ENCODE measurements at places on chromosomes 5 and 9.

- no peak for DNase-seq
Measured at GRCh38 chr5:152282331-152282730, 122.7 kb downstream of the NMUR2 start.

GRCh38 chr5:22649074-22649473 lies 204.1 kb downstream of the CDH12 start:
- DNase-seq = no peak

- no peak for DNase-seq
Measured at GRCh38 chr9:127300886-127301447, 36.4 kb downstream of the GARNL3 start.

- no peak for DNase-seq
Measured at GRCh38 chr5:16744164-16744880, 127.5 kb upstream of the RETREG1 start.

- DNase-seq = no peak
Measured at GRCh38 chr9:92664394-92665152, 5.4 kb downstream of the IPPK start.

- DNase-seq = no peak
Measured at GRCh38 chr9:133023117-133023890, 7.5 kb upstream of the GTF3C5 start.

DNA sequence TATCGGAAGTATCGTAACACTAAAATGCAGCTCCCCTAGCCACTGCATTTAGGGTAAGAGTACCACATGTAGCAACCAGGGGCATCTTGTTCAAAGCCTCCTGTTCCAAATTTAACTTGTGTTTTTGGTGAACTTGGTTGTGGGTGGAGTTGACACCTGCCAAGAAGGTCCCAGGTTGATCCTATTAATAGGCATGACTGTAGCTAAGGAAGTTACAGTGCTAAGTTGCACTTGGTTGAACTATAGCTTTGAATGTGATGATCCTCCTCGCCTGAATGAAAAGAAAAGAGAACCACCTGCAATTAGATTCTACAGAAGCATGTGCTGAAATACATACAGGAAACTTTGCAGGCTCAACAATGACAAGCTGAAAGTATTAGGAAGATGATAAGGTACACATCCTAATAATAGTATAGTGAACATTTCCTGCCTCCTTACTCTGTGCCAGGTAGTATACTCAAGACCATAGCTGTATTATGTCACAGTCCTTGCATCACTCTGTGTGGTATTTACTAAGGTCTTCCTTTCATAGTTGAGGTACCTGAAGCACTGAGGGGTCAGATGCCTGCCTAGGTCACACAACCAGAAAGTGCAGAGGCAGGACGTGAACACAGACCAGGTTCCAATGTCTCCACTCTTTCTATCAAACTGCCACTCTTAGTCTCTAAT lies 64.5 kb upstream of the PIP5K1B start:
- DNase-seq = no peak

DNA sequence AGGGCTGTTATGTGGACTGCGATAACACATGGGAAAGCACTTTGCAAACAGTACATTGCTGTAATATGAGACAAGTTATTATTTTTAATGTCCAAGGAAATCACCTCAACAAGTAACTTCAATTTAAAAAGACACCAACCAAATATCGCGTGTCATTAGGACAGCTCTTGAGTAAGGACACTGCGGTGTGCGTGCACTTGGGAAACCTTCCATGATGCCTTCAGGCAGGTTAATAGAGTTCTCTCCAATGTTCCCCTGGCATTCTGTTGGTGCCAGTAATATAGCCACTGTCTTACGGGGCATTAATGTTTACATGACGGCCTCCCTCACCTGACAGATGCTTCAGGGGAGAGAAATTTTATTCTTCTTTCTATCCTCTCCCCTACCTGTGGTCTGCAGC lies 42.9 kb downstream of the TTLL11 start:
- no peak for DNase-seq

DNA sequence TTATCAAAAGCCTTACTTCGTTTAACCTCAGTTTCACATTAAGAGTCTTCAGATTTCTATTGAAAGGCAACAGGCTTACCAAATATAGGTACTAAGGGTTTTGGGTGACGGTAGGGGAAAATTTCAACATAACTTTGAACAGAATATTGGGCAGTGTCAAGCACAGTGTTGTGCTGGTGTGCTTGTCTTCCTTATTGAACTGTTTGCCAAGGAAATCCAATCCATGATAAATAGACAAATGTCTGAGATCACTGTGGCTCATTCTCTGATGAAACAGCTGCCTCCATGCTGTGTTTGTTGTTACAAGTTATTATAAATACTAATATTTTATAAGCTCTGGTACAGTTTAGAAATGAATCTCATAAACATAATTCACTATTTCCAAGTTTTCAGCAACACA lies 730.1 kb downstream of the NR2F1-AS1 start:
- no peak for DNase-seq

DNA sequence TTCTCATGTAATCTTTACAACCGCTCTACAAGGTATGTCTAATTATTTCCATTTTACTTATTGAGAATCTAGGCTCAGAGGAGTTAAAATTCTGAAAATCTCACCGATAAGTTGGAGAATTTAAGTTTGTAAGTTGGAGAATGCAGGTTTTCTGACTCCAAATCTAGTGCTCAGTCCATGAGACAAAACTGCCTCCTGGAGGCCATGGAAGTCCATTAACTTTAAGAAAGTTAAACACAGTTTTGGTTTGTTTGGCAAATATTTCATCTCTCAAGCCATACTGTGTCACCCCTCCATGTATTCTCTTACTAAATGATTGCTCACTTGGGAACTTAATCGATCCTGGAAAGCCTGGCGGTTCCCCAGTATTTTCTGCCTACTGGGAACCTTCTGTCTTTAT lies 52.6 kb downstream of the INIP start:
- DNase-seq = no peak

GRCh38 chr5:9646843-9647242 lies 16.7 kb upstream of the TAS2R1 start:
- DNase-seq = no peak

DNA sequence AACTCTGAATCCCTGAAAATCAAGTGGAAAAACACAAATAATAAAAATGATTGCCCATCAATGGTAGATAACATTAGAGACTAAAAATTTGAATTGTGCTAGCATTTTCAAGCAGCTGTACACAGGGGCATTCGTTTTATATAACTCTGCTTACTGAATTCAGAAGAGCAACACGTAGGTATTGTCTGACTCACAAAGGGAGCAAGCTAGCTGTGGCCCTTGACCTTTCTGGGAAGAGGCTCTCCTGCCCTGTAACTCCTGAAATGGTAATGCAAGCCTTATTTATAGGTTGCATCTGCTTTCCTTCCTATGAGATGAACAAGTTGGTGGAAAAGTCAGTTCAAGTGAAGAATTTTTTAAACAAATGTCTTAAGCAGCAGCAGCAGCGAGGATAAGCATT lies 218.7 kb upstream of the EFNA5 start:
- DNase-seq = no peak

GRCh38 chr9:118148990-118149389 lies 444.8 kb downstream of the TLR4 start:
- DNase-seq = no peak

- DNase-seq = no peak
Measured at GRCh38 chr5:137609127-137609526, 110.0 kb upstream of the SPOCK1 start.

DNA sequence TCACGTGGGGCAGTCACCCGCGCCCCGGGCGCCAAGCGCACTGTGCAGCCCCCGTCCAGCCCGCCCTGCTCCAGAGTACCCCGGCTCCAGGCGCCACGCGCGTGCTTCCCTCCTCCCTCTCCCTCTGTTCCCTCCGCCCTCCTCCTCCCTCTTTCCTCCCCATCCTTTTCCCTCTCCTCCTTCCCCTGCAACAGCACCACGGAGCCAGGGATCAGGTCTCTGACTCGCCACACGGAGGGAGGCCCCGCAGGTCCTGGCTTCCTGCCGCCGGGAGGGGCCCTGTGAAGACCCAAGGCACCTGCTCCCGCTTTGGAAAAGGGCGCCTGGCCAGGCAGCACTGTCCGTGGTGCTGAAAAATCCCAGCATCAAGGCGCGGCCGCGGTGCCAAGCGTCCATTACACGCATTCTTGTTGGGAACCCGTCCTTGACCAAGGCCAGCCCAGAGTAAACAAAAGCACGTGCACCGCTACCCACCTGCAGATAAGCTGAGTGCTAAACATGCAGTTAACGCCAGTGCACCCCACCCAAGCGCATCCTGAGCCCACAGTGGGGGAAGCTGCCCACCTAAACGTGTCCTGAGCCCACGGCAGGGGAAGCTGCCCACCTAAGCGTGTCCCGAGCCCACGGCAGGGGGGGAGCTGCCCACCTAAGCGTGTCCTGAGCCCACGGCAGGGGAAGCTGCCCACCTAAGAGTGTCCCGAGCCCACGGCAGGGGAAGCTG lies 21.7 kb downstream of the SLC6A18 start:
- no peak for DNase-seq

DNA sequence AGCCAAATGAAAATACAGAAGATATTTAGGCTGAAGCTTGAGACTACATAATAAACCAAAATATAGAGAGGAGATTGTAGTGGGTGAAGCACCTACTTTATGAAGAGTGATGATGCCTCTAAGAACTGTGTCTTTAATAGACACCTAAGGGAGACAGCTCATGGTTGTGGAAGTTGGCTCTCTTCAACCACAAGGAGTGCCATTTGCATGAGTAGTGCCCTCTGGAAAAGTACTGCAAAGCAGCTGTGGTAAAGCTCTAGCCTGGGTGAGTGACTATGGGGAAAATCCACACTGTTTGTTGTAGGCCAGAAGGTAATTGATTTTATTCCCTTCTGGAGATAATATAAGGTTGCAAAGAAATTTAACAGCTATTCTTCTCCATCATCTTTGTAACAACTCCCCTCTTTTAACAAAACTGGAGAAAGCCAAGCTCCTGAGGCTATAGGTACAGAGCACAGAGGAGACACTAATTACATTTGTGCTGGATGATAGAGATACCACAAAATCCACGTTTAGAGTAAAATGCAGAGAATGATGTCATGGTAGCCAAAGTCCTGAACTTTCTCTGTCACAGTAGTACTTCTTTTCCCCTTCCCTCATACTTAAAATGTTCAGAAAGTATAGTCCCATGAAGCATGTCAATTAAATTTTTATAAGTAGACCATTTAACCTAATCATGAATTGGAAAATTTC lies 122.8 kb downstream of the STARD4 start:
- DNase-seq = no peak

All from NCI-H1436 treated with DMSO at 0.1 percent for 48 hours (cell line).